ENCODE measurements at places on chromosomes 11 and 22.

DNA sequence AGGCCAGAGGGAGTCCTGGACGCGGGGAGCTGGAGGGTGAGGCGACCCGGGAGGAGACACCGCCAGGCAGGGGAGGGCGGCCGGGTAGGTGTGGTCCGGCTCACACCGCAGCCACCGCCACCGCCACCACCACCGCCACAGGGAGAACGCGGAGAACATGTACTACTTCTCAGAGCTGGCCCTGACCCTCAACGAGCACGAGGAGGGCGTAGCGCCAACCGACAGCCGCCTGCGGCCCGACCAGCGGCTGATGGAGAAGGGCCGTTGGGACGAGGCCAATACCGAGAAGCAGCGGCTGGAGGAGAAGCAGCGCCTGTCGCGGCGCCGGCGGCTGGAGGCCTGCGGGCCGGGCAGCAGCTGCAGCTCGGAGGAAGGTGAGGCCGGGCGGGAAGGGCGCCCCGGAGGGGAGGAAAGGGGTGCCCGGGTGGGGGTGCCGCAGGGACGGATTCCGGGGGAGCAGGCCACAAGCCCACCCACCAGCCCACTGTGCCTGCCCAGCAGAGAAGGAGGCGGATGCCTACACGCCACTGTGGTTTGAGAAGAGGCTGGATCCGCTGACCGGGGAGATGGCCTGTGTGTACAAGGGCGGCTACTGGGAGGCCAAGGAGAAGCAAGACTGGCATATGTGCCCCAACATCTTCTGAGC lies 62.8 kb downstream of the MORC2 start:
- DNase-seq = no peak

DNA sequence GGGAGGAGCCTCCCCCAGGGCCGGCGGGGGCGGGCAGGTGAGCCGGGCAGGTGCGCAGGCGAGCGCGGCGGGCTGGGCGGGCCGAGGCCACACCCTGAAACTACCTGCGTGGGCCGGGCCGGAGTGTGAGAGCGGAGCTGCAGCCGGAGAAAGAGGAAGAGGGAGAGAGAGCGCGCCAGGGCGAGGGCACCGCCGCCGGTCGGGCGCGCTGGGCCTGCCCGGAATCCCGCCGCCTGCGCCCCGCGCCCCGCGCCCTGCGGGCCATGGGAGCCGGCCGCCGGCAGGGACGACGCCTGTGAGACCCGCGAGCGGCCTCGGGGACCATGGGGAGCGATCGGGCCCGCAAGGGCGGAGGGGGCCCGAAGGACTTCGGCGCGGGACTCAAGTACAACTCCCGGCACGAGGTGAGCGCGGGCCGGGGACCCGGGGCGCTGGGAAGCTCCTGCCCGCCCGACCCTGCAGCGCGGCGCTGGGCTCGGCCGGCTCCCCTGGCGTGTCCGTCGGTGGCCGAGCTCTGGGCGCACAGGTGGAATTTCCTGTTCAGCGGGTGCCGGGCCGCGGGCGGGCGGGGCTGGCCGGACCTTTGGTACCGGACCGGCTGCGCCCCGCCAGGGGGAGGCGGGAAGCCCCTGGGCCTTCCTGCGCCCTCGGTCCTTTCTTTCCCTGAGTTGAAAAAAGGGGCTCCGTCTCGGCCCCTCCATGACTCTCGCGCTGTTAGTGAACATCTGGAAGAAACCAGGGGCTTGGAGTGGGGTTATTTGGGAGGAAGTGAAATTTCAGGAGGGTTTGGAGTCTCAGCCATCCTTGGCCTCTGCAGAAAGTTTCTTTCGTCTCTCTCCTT lies at the start of gene ST14:
TSS of gene ST14 (plus strand) at position 126 of the 841 bp plus-strand sequence. CDS start at position 324, 198 bp downstream.
- no peak for DNase-seq

- DNase-seq = no peak
These were observed 251.4 kb downstream of the LUZP2 start for GRCh38 chr11:24748261-24748660.

DNA sequence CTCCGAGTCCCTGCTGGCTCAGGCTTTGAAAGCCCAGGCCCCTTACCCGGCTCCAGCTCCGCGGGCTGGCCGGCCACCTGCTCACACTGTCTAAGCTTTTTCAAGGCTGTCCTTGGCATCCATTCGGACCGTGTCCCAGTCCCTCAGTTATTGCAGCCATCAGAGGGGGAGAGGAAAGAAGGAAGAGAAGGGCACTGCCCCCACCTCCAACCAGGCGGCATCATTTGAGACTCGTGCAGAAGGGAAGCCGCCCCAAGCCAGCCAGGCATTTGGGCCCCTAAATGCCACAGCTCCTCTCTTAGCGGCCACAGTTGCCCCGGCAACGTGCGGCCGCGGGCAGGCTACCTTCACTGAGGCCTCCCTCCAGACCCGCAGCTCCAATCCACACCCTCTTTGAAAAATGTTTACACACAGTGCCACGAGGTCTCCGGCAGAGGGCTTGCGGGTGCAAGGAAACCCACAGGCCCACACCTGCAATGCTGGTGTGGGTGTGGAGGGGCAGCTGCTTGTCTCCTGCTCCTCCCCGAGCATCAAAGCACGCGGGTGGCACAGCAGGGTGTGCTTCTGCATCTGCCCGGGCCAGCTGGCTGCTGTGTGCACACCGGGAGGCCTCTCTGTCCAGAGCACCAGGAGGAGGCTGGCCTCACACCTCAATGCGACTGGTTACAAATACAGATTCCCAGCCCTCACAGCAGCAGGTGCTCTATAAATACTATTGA lies 124.4 kb downstream of the CTTN start:
- DNase-seq = no peak

- no peak for DNase-seq
These were observed 57.6 kb downstream of the REXO2 start for GRCh38 chr11:114496915-114497314.

- DNase-seq = no peak
These were observed 6.3 kb upstream of the KCNJ5 start for GRCh38 chr11:128884703-128885338.

DNA sequence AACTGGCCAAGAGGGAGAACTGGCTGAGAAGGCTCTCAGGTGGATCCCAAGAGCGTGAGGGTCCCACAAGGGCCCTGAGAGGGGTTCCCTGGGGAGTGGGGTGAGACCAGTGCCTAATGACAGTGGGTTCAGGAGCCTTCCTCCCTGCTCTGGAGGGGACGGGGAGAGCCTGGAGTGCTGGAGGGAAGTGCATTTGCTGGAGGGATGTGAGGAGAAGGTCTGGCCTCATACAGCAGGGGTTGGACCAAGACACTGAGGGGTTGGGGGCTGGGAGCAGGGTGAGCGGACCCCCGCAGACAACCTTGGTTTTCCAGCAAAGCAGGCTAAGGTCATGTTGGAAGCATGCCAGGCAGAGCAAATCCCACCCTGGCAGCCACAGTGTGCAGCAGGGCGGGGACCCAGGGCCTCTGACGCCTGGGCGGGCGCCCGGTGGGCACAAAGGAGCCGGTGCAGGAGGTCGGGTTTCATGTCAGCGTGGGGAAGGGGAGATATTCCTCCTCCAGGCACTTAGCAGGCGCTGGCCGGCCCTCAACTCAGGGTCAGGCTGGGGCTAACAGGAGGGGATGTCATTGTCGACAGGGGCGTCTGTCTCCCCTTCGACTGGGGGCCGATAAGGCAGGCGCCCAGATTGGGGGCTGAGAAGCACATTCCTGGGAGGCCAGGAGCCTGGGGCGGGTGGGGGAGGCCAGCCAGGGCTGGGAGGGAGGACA lies 3.1 kb upstream of the DERL3 start:
- no peak for DNase-seq

DNA sequence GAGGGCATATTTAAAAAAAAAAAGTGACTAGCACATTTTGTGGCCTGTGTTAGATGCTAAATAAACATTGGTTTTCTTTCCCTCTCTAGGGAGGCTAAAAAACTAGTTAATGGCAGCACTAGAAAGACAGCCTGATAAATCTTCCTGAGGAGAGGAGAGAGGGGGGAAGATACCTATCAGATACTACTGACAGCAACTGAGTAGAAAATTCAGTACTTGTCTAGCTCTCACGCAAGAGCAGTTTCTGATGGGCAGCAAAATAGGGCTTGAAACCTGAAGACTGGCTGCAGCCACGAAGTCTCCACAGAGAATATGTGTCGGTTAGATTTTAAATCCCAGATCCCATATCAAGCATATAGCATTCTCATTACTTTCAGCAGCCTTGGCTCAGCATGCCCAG lies 388.2 kb downstream of the KCNA4 start:
- no peak for DNase-seq

- no peak for DNase-seq
These were observed 141.9 kb downstream of the TMEM135 start for GRCh38 chr11:87179621-87180020.
